Activated CD8-positive, alpha-beta T cell treated with anti-CD3 and anti-CD28 coated beads for 36 hours (primary cell): ENCODE measurements at places on chromosomes 7 and 10. TPM values are rescaled to one million over a fixed set of nuclear protein-coding genes. Genes with fewer than 3 reads are reported as not detected.
A peak's percentile ranks its signal among the peaks of the same experiment; 100 is the strongest.

Gene KAZALD1
- 0.90 TPM for total RNA-seq

Gene ABCB4
- total RNA-seq: 0.14 TPM

Gene ORC5
- total RNA-seq: 26.0 TPM

GRCh38 chr7:50308203-50308531, 3.7 kb downstream of the IKZF1 start:
- peak; percentile 44 for DNase-seq

- peak; percentile 33 for DNase-seq
Measured at GRCh38 chr10:7107285-7107684, 303.5 kb downstream of the SFMBT2 start.

DNA sequence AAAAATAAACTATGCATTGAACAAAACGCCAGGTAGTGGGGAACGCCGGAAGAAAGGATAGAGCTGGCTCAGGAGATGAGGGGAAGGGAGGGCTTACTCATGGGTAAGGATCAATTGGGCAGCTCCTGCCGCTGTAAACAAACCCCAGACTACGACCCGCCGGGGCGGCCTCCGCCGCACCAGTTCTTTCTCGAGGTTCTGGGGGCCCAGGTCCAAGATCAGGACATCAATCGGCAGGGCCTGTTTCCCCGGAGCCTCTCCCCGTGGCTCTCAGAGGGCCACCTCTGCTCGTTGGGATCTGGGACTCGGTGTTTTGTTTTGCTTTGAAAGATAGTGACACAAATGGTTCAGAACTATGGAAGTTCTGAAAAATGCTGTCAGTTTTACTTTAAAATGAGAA, 140.4 kb downstream of the ELFN1 start:
- no peak for DNase-seq

DNA sequence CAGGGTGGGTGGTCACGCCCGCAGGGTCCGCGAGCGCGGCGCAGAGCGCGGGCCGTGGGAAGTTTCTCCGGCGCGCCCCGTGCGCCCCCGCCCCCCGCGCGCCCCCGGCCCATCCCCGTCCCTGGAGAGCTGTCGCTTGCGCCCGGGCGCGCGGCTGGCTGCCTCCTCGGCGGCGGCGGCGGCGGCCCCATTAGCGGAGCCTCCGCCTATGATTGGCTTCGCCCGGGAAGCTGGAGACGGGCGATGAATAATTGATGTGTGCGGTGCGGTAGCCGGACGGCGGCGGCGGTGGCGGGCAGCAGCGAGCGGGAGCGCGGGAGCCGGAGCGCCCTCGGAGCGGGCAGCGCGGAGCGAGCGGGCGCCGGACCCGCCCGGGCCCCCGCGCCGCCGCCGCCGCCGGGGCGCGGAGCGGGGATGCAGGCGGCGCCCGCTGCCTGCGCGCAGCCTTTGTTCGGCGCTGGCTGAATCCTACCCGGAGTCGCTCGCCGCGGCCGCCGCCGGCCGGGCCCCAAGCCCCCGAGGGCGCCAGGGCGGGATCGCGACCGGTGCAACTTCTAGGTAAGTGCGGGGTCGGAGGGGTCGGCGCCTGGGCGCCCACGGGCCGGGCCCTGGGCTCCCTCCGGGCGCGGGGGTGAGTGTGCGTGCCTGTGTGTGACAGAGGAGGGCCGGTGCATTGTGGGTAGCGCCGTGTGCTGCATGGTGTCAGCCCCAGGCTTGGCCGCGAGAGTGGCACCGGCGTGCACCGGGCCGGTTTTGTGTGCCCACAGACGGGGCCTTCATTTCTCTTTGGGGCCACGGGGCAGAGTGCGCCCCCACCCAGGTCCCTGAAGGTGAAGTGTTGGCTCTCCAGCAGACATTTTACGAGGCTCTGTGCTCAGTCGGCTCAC, 103.8 kb upstream of the PPIF start:
- DNase-seq: peak; percentile 85

- DNase-seq: no peak
Measured at GRCh38 chr10:87678302-87678701, 18.6 kb downstream of the PAPSS2 start.

DNA sequence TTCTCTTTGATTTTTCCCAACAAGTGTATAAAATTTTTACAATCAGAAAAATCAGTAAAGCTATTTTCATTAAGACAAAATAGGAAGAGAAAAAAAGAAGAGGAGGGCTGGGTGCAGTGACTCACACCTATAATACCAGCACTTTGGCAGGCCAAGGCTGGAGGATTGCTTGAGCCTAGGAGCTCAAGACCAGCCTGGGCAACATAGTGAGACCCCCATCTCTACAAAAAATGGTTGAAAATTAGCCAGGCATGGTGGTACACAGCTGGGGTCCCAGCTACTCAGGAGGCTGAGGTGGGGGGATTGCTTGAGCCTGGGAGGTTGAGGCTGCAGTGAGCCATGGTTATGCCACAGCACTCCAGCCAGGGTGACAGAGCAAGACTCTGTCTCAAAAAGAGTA, 172.3 kb downstream of the AKR1D1 start:
- no peak for DNase-seq
